ENCODE measurements at places on chromosomes 3 and 15. TPM values are rescaled to one million over a fixed set of nuclear protein-coding genes. Genes with fewer than 3 reads are reported as not detected.

C3orf80 gene
- 0.07 TPM for total RNA-seq

TMPRSS7 gene
- total RNA-seq, result not detected

DNA sequence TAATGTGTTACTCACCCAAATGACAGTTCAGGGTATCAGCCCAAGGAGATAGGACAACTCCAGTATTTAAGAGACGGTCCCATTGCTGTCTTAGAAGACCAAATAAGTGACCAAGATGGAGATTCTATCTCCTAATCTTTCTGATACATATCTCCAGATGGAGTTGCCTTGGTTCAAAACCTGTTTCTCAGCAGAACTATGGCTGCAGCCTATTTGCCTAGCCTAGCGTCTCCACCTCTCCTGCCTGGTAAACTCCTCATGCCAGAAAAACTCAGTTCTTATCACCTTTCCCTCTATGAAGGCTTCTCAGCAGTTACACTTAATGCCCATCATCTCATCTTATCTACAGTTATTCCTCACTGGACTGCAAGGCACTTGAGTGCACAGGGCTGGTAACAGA, 1.2 kb upstream of the CSPG5 start:
- DNase-seq, result no peak

GRCh38 chr3:184177767-184178306, 3.2 kb downstream of the AP2M1 start:
- DNase-seq, result no peak

DNA sequence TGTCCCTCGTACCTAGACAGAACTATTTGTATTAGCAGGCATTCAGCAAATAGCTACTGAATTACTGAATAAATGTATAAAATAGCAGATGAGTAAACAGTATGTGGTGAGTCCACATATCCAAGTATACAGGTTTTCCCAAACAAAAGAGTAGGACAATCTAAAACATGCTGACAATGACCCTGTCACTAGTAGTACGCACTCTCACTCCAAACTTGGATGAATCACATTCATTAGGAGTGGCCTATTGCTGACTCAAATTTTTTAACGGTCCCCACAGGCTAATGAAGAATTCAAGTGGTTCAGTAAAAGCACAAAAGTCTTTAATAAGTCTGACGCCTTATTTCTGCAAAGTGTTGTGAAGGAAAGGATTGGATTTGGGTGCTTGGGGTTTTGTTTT, 449.3 kb upstream of the THBS1 start:
- DNase-seq, result no peak

- DNase-seq, result no peak
Observed at GRCh38 chr15:95995375-95996168, 334.9 kb upstream of the NR2F2 start.
